Stimulated activated naive CD8-positive, alpha-beta T cell treated with anti-CD3 and anti-CD28 coated beads, Interleukin-15, Interleukin-2, amounts not matched to agents 100 U/mL and 50 U/mL, for 24 hours (primary cell): ENCODE measurements at places on chromosomes 3 and 15.

- no peak for DNase-seq
Measured at GRCh38 chr3:102299125-102299877, 135.5 kb upstream of the ZPLD1 start.

DNA sequence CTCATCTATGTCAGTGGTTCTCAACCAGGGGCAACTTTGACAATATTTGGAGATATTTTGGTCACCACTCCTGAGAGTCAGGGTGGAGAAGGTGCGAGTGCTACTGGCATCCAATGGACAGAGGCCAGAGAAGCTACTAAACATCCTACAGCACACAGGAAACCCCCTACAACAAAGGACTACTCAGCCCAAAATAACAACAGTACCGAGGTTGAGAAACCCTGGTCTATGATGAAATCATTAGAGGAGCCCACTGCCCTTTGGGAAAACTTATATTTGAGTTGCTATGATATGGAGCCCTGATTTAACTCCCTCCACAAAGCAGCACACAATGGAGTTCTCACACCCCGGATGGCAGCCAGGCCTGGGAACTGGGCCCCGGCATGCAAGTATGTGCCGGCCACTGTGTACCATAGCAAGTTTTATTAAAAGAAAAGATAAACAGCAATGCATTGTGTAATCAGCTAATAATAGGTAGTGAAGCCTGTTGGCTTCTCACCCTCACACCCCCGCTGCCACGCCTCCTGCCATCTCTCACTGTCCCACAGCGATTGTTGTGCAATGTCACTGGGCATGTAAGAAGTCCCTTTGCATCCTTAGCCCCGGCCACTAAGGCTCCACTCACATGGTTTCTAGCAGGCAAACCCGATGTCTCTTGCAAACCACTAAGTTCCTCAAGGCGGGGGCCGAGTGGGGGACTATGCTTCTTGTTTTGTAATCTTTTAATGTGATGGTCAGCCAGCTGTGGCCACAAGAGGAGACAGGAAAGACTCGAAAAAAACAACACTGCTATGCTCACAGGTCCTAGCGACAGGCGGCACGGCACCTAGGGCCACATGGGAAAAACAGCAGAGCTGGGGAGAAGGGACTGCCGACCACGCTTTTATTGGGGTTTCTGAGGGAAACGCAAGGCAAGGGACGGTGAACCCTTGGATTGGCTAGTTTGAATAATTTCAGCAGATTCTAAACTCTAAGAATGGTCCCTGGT, 110.0 kb downstream of the AQP9 start:
- no peak for DNase-seq

DNA sequence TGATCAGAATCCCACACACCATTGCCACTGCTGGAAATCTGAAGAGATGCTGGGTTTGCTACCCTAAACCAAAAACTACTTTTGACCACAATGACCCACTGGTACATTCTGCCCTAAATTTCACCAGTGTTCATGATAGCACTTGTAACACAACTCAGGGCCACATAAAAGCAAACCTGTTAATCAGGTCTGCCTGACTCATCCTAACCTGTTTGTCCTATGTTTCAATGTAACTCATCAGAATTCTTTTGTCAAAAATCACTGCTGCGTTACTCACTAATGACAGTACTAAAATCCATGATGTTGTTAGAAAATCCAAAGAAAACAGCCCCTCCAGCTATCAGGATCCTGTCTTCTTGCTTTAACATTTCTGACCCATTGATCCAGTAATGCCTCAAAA, 55.6 kb upstream of the XCR1 start:
- no peak for DNase-seq

- no peak for DNase-seq
Measured at GRCh38 chr3:195352895-195353488, 82.0 kb upstream of the XXYLT1 start.

- DNase-seq: no peak
Measured at GRCh38 chr15:53831907-53832770, 72.7 kb upstream of the WDR72 start.

GRCh38 chr3:143276592-143276991, 157.0 kb downstream of the CHST2 start:
- no peak for DNase-seq

DNA sequence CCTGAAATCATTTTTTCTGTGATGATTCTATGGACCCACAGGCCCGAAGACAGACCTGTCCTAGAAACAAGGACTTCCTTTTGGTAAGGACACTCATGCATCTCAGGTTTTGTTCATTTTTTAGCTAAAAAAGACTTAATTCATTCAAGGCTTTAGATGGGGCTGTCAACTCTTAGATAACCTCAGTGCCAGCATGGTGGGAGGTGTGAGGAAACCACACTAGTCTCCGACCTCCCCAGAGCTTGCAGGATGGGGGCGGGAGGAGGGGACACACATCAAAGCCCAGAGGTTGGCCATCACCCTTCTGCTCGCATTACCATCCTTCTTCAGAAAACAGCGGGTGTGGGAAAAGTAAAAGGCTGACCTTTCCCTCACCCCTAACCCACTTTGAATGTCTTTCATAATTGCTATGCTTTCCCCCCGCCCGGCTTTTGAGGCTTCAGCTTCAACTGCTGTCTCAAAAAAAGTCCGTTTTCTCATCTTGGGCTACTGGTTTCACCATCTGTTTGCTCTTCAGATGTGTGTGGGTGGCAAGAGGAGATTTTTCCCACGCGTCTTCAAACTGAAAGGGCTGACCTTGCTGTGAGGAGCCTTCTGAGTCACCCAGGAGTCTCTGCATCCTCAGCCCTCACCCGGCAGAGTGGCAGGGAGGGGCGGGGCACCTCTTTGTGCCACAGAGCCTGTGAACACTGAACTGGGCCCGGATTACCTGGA, 27.6 kb upstream of the CXCR6 start:
- peak; percentile 82 for DNase-seq

- no peak for DNase-seq
Measured at GRCh38 chr3:157274644-157275137, 114.7 kb upstream of the CCNL1 start.

GRCh38 chr15:43872416-43873020, 45.7 kb downstream of the WDR76 start:
- peak; percentile 12 for DNase-seq

DNA sequence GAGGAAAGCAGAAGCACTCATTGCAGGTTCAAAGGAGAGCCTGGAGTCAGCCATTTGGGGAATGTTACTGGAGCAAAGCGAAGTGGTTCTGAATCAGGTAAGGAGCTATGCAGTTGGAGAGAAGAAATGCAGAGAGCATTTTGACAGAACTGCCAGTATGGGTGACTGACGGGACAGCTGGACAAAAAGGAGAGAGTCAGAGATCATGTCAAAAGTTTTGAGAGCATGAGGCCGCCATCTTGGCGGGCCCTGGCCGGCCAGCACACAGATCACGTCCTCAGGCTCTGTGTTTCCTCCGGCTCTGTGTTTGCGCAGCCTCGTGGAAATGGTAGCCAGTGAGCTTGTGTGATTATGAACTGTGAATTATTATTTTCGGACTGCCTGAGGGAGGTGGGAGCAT, 29.8 kb upstream of the UBE3A start:
- no peak for DNase-seq

DNA sequence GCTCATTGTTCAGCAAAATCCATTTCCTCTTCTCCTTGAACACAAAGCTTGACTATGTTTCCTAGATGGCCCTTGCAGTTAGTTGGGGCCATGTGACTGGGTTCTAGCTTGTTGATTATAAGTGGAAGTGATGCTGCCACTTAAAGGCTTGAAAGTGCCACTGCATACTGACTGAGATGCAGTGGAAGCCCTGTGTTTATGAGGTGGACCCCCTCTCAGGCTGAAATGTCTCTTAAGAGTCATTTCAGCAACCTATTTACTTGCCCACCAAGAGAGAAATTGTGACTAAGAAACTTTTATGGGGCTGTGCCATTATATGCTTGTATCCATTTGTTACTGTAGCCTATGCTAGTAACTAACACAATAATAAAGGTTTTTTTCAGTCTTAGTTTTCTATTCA, 8.4 kb upstream of the ANP32A start:
- DNase-seq: no peak

GRCh38 chr3:184778426-184779332, 33.3 kb upstream of the VPS8 start:
- no peak for DNase-seq

- no peak for DNase-seq
Measured at GRCh38 chr3:133531981-133532380, 41.5 kb upstream of the CDV3 start.

DNA sequence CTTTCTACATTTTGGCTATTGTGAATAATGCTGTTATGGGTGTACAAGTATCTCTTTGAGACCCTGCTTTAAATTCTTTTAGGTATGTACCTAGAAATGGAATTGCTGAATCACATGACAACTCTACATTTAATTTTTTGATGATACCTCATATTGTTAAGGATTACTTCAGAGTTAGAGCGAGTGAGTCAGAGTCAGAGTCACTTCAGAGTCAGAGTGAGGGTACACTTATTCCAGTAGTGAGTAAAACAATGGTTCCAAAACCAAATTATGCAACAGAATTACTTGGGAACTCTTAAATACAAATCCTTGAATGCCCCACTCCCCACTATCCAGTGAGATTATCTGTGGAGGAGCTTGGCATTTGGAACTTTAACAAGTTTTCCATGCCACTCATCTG, 50.3 kb upstream of the SNRK start:
- no peak for DNase-seq

DNA sequence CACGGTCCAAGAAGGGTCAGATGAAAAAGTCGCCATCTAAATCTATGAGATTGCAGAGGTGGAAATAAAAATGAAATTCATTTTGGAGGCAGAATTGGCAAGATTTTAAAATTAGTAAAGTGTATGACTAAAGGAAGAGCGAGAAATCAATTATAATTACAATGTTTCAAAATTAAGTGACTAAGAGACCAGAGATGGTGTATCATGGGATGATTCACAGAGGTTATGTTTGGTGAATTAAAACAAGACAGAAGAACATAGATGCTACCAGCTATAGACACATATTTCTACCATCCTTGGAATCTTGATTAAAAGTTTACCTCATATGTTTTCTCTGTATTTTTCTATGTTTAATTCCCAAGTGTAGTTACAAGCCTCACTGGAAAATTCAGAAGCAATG, 308.9 kb upstream of the DNAJC19 start:
- DNase-seq: no peak

- DNase-seq: no peak
Measured at GRCh38 chr3:29937185-29937584, 656.3 kb downstream of the RBMS3 start.

DNA sequence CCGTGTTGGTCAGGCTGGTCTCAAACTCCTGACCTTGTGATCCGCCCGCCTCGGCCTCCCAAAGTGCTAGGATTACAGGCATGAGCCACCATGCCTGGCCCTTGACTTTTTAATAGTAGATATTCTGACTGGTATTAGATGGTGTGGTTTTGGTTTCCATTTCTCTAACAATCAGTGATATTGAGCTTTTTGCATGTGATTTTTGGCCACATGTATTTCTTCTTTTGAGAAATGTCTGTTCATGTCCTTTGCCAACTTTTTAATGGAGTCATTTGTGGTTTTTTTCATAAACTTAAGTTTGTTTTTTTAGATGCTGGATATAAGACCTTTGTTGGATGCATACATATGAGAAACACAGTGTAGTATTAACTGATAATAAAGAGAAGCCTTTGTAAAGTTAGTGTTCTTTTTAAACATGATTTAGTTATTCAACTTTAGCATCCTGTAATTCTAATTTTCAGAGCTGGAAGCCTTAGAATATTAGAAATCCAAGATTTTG, 280.8 kb downstream of the RBMS3 start:
- DNase-seq: no peak

DNA sequence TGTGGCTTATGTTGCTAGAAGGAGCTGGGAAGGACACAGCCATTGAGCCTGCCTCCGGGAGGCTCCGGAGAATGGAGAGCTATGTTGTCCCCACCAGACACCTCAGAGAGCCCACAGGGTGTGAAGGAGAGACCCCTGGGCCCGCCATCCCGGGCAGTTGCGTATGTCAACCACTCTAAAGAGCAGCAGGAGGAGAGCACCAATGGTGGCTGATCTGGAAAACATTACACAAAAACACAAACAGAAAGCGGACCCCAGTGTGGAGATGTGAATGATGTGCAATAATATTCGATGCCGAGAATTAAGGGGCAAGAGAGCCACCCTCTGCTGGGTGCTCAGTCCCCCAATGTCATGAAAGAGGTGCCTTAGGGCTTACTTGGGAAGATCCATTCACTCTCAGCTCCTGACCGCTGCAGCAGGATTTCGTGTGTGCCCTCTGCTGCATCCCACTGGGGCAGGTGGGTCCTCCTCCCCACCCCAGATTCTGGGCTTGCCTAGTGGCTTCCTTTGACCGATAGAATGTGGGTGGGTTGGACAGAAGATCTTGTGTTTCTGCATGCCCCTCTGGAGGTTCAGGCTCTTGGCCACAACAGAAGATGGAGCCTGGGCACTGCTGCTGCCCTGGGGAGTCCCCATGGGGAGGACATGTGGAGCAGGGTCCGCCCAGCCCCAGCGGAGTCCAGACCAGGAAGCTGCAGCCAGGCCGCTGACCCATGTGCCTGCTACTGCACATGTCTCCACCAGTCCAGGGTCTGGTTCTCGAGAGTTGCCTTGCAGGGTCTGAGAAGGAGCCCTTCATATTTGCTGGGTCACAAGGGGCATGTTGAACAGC, 245.3 kb downstream of the OCA2 start:
- DNase-seq: no peak

DNA sequence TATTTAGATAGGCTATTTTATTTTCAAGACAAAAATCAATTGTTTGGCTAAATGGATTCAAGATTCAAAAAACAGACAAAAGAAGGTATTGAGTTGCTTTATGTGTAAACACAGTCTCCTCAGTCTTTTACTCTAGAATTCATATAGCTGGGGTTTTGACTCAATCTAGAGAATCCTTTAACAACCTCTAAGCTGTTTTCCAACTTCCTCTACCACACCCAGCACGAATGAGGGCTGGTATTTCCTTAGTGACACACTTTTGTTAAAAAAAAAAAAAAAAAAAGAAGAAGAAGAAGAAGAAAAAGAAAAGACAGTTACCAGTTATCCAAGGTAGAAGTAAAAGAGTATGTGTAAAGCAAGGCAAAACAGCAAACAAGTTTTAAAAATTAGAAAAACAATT, 732.8 kb upstream of the GOLIM4 start:
- DNase-seq: no peak

DNA sequence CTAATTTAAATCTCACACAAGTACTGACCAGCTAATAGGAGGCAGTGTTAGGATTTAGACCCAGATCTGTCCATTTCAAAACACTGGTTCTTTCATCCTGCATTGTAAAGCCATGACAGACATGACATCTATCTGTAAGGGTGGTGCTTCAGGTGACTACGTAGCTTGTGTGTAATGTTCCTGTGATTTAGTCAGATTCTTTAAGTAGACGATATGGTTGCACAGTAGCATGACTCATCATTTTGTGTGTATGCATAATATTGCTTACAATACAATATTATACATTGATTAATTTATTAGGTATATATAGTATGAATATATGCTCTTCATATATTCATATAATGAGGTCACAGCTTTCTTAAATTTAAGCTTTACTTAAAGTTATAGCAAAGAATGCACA, 628.5 kb downstream of the GRM7 start:
- DNase-seq: no peak

GRCh38 chr3:145798007-145798406, 363.0 kb downstream of the PLOD2 start:
- no peak for DNase-seq

- no peak for DNase-seq
Measured at GRCh38 chr3:112670824-112671223, 29.9 kb upstream of the CCDC80 start.

GRCh38 chr3:146772211-146772743, 167.1 kb upstream of the PLSCR5 start:
- no peak for DNase-seq
